ENCODE measurements at places on chromosomes 2 and 18. TPM values are rescaled to one million over a fixed set of nuclear protein-coding genes. Genes with fewer than 3 reads are reported as not detected.

The ALLC gene
- total RNA-seq, result not detected

DNA sequence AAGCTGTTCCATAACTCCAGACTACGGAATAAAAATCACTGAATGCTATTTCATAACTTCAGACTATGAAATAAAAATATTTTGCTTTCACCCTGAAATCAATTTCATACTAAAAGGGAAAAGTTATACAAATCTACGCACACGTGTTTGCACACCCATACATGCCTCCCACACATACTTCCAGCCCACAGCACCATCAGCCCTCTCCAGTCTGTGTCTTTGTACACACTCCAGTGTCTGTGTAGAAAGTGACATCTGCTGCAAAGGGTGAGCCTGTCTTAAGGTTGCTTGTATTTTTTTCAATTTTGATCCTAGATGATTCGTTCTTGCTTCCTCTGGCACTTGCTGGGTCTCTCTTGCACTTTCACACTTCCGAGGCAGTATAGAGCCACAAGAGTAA lies 53.6 kb downstream of the VIT start:
- no peak overlapping the region for H3K4me3 ChIP-seq
- no peaks in the 10 kb centered on the region for H3K27me3 ChIP-seq
- H3K27ac ChIP-seq, result no peak overlapping the region
- H3K36me3 ChIP-seq, result no peaks in the 10 kb centered on the region

The TMEM247 gene
- not detected for total RNA-seq

- H3K27ac ChIP-seq, result no peak overlapping the region
- H3K36me3 ChIP-seq, result no peaks in the 10 kb centered on the region
- H3K4me3 ChIP-seq, result no peak overlapping the region
- H3K4me1 ChIP-seq, result no peaks in the 10 kb centered on the region
- DNase-seq, result no peak
Measured at GRCh38 chr2:144430722-144431391, 89.1 kb downstream of the ZEB2 start.

DNA sequence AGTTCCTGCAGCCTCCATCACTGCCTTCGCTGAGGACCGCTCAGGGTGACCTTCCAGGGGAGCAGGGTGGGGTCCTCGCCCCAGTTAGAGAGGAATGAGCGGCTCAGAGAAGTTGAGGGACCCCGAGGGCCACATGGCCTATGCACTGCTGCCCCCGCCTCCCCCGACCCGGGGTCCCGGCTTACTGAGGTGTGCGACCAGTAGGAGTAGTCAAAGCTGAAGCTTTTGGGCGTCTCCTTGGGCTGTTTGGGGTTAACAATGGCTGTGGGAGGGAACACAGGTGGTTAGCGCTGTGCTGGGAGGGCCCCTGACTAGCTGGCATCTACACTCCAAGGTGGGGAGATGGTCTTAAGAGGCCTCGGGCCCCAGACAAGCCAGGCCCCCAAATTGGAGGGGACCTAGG lies 31.0 kb downstream of the KIF1A start:
- no peaks in the 10 kb centered on the region for H3K4me1 ChIP-seq
- no peak for DNase-seq
- no peak overlapping the region for H3K27ac ChIP-seq
- no peaks in the 10 kb centered on the region for H3K36me3 ChIP-seq

GRCh38 chr2:112583497-112584133 lies 794 bp upstream of the CHCHD5 start:
- H3K4me3 ChIP-seq, result peak overlapping the region; percentile 91
- no peaks in the 10 kb centered on the region for H3K27me3 ChIP-seq
- H3K36me3 ChIP-seq, result no peaks in the 10 kb centered on the region
- no peak for DNase-seq

The FAM237A gene
- not detected for total RNA-seq

GRCh38 chr18:78241535-78242253 lies 737.9 kb upstream of the SALL3 start:
- no peaks in the 10 kb centered on the region for H3K4me1 ChIP-seq
- peaks cover 57% of the 10 kb centered on the region for H3K27me3 ChIP-seq
- H3K36me3 ChIP-seq, result no peaks in the 10 kb centered on the region
- H3K4me3 ChIP-seq, result no peak overlapping the region
- DNase-seq, result no peak

DNA sequence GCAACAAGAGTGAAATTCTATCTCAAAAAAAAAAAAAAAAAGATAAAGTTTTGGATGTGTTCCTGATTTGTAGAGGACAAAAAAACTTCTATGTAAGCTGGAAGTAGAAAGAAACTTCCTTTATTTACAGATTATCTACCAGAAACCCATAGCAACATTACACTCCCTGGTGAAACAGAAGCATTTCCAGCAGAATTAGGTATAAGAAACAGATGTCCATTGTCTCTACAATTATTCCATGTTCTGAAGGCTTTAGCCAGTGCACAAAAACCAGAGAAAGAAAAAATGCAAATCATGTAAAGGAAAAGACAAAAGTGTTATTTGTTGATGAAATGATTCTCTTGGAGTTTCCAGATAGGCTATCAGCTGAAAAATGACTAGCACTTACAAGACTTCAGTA lies 4.9 kb downstream of the TUBB6 start:
- H3K36me3 ChIP-seq, result no peaks in the 10 kb centered on the region
- H3K27me3 ChIP-seq, result no peaks in the 10 kb centered on the region
- DNase-seq, result no peak
- H3K4me3 ChIP-seq, result no peak overlapping the region

DNA sequence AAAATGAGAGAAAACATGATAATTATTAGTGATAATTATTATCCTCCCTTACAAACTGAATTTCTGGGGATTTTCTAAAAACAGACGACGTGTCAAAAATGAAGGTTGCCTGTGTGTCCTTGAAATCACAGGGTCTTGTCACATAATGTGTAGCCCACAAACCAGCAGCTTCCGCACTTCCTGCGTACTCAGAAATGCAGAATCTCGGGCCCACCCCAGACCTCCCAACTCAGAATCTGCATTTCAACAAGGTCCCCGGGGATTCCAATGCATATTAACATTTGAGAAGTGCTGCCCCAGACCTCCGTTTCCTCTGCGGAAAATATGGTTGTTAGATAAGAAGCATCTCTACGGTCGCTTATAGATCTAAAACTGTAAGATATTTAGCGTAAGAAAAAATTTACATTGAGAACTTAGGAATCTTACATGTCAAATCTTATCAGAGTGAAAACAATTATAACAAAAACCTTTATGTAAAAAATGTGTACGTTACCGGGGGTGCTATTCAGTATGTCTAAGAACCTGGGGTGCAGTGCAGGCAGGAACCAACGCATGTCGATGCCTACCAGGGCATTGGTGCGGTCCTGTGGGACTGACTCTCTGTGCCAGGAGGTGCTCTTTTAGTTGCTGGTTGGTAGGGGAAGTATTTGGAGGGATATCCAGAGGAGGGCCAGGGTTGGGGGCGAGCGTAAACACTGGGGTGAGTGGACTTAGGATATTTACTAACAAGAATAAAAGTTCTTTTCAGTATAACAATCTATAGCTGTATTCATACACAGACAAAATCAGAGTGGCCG lies 15.2 kb downstream of the CDKL4 start:
- H3K4me3 ChIP-seq, result no peak overlapping the region
- H3K36me3 ChIP-seq, result no peaks in the 10 kb centered on the region
- no peaks in the 10 kb centered on the region for H3K4me1 ChIP-seq
- DNase-seq, result no peak
- no peaks in the 10 kb centered on the region for H3K27me3 ChIP-seq

DNA sequence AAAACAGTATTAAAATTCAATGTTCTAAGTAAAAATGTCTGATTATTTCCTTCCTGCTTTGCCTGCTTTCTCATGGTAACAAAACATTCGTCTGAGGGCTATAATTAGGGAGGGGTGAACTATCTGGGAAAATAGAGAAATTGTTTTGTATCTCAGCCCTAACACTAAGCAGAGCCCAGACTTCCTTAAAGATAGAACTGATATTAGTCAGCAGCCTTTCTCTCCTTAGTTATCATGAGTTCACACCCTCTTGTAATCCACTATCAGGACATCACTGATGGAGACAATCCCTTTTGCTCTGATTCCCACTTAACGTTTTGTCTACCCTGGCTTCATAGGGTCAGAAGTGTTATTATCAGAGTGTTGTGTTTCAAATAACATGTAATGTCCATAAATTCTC lies 701.1 kb upstream of the ZEB2 start:
- no peak overlapping the region for H3K27ac ChIP-seq
- H3K27me3 ChIP-seq, result no peaks in the 10 kb centered on the region
- no peak overlapping the region for H3K4me3 ChIP-seq
- H3K4me1 ChIP-seq, result no peaks in the 10 kb centered on the region

The GPR39 gene
- total RNA-seq, result 14.1 TPM

DNA sequence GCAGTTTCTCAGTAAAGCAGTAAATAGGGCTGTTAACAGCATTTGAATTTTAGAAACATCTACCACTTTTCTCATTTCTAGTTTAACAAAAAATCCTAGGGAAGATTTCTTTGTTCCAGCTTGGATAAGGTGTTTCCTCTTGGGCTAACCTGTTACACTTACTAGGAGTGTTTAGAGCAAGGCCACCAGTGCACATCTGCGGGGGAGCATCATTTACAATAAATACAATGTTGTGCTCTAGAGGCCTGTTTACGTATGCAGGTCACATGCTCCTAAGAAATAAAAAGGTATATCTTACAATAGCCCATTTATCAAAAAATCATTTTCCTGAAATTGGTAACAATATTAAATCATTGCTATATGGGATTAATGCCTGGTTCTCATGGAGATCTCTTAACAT lies 8.1 kb downstream of the ZNF638 start:
- peaks cover 20% of the 10 kb centered on the region for H3K36me3 ChIP-seq
- H3K4me1 ChIP-seq, result 0 out of 2 replicates have a peak, but pooled peaks cover 5% of the 10 kb centered on the region
- DNase-seq, result no peak
- H3K27me3 ChIP-seq, result no peaks in the 10 kb centered on the region
- no peak overlapping the region for H3K27ac ChIP-seq

The LCLAT1 gene
- total RNA-seq, result 35.7 TPM

GRCh38 chr18:11002796-11003195 lies 146.6 kb downstream of the PIEZO2 start:
- H3K4me3 ChIP-seq, result no peak overlapping the region
- no peak for DNase-seq
- no peaks in the 10 kb centered on the region for H3K4me1 ChIP-seq
- H3K36me3 ChIP-seq, result no peaks in the 10 kb centered on the region

DNA sequence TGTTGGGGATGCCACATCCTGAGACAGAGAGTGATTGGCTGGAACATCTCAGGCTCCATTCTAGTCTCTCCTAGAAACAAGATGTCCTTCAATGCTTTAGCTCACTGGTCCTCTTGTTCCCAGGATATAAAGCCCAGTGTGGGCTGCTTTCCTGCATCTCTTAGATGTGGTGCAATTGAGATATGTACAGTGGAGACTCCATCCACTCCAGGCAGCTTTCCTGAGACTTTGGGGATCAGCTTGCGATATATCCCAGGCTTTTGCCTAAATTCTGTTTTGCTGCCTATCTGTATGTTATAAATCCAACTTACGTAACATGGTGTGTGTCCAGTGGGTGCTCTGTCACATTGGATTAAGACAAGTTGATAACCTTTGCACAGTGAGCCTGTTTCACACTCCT lies 264.9 kb downstream of the SUCLG1 start:
- no peak overlapping the region for H3K27ac ChIP-seq
- H3K36me3 ChIP-seq, result no peaks in the 10 kb centered on the region
- no peaks in the 10 kb centered on the region for H3K4me1 ChIP-seq
- no peak for DNase-seq
- no peak overlapping the region for H3K4me3 ChIP-seq

GRCh38 chr18:69963196-69963595 lies 15.5 kb upstream of the CD226 start:
- H3K4me1 ChIP-seq, result no peaks in the 10 kb centered on the region
- no peaks in the 10 kb centered on the region for H3K36me3 ChIP-seq
- no peaks in the 10 kb centered on the region for H3K27me3 ChIP-seq
- no peak for DNase-seq

The GAD1 gene
- 4.3 TPM for total RNA-seq

- no peaks in the 10 kb centered on the region for H3K4me1 ChIP-seq
- no peak overlapping the region for H3K4me3 ChIP-seq
- H3K36me3 ChIP-seq, result no peaks in the 10 kb centered on the region
- no peak overlapping the region for H3K27ac ChIP-seq
Measured at GRCh38 chr18:69658103-69658502, 257.4 kb downstream of the DOK6 start.

GRCh38 chr2:150097901-150098531 lies 389.5 kb downstream of the RND3 start:
- H3K27ac ChIP-seq, result peak overlapping the region; percentile 37
- H3K4me1 ChIP-seq, result peaks cover 6% of the 10 kb centered on the region
- H3K27me3 ChIP-seq, result no peaks in the 10 kb centered on the region
- H3K4me3 ChIP-seq, result no peak overlapping the region
- H3K36me3 ChIP-seq, result no peaks in the 10 kb centered on the region
- no peak for DNase-seq

GRCh38 chr2:88827821-88828220 lies 136.3 kb downstream of the RPIA start:
- no peaks in the 10 kb centered on the region for H3K4me1 ChIP-seq
- no peak overlapping the region for H3K27ac ChIP-seq
- no peaks in the 10 kb centered on the region for H3K36me3 ChIP-seq
- H3K27me3 ChIP-seq, result peaks cover 10% of the 10 kb centered on the region
- no peak for DNase-seq
- H3K4me3 ChIP-seq, result no peak overlapping the region

GRCh38 chr18:74513149-74513882 lies 17.2 kb downstream of the CNDP2 start:
- no peak for DNase-seq
- H3K4me3 ChIP-seq, result no peak overlapping the region
- 0 out of 2 replicates have a peak, but pooled peaks cover 18% of the 10 kb centered on the region for H3K36me3 ChIP-seq
- H3K4me1 ChIP-seq, result no peaks in the 10 kb centered on the region
- H3K27me3 ChIP-seq, result no peaks in the 10 kb centered on the region

- DNase-seq, result no peak
- H3K4me1 ChIP-seq, result no peaks in the 10 kb centered on the region
- no peaks in the 10 kb centered on the region for H3K36me3 ChIP-seq
- no peak overlapping the region for H3K4me3 ChIP-seq
- peaks cover 54% of the 10 kb centered on the region for H3K27me3 ChIP-seq
- H3K27ac ChIP-seq, result no peak overlapping the region
Measured at GRCh38 chr2:175553910-175554309, 372.4 kb upstream of the ATP5MC3 start.

- no peak for DNase-seq
- peaks cover 3% of the 10 kb centered on the region for H3K27me3 ChIP-seq
- no peak overlapping the region for H3K27ac ChIP-seq
- no peak overlapping the region for H3K4me3 ChIP-seq
- H3K36me3 ChIP-seq, result no peaks in the 10 kb centered on the region
Measured at GRCh38 chr2:217913436-217913835, 89.4 kb downstream of the TNS1 start.

DNA sequence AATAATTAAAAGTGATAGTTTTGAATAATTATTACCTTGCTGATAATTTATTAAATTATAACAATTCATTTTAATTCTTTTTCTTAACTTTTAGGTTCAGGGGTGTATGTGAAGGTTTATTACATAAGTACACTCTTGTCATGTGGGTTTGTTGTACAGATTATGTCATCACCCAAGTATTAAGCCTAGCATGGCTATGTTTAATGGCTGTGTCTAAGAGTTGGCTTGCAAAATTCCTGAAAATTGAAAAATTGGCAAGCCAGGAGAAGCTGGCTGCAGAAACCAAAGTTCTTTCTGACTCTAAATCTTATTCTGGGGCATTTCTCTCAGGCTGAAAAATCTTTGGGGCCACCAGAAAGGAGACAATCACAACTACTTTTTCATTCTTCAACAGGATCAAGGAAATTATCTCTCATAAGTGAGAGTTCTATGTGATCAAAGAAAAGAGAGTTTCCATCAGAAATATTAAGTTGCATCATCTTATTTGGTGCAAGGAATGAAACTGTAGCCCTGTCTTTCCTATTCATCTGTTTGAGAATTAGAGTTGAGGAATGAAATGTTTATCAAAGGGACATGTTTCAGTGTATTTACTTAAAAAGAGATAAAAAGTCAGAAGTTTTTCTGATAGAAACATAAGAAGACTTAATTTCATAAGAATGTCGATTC lies 412.1 kb upstream of the CDH2 start:
- no peak for DNase-seq
- H3K36me3 ChIP-seq, result no peaks in the 10 kb centered on the region
- no peaks in the 10 kb centered on the region for H3K27me3 ChIP-seq
- H3K4me1 ChIP-seq, result no peaks in the 10 kb centered on the region
- no peak overlapping the region for H3K4me3 ChIP-seq

The LDLRAD4 gene
- total RNA-seq, result 1.2 TPM

The DTNA gene
- total RNA-seq, result not detected

Measured in PC-9 (cell line).